Gastrocnemius medialis (tissue), 4 donors: ENCODE measurements at places on chromosomes 4 and X.

DNA sequence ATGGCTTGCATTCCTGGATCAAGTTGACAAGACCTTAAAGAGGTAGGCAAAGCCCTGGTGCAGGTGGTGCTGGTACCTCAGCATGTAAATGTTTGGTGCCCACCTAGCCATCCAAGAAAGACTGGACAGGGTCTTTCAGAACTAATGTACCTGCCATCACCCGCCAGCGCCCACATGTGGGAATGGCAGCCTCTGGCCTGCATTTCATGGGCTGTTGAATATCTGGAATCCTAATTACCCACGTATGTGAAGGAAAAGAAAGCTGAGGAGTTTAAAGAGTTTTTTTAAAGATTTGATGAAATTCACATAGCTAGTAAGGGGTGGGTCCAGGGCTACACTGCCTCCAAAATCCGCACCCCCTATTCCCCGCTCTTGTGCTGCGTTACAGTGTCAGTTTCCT, 8.6 kb upstream of the CCDC149 start:
- no peak for DNase-seq

- no peak for DNase-seq
Measured at GRCh38 chrX:19886883-19887531, 393 bp downstream of the SH3KBP1 start.

DNA sequence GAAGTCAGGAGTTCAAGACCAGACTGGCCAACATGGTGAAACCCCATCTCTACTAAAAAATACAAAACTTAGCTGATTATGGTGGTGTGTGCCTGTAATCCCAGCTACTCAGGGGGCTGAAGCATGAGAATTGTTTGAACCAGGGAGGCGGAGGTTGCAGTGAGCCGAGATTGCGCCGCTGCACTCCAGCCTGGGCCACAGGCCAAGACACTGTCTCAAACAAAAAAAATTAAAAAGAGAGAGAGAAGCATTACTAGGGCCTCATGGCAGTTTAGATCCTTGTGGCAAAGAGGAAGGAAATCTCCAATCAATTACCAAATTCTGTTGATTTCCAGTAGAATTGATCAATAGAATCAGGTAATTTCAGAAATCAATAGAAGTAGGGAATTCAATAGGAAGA, 16.8 kb upstream of the SLC34A2 start:
- no peak for DNase-seq

DNA sequence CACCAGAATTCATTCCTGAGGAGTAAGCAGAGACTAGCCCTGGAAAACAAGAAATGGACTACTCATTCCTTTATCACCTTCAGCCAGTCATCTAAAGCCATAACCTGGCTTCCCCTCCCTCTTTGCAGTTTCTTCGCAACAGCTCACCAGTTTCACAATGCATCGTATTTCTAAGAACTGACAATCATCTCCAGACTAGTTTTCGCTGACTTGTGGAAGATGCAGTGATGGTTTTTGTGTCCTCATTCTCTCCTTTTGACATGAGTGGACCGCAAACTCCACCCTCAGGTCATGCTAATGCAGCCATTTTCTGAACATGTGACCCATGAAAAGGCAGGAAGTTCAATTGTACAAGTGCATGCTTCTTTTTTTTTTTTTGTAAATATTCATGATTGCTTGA, 1203.5 kb downstream of the PCDH7 start:
- no peak for DNase-seq

DNA sequence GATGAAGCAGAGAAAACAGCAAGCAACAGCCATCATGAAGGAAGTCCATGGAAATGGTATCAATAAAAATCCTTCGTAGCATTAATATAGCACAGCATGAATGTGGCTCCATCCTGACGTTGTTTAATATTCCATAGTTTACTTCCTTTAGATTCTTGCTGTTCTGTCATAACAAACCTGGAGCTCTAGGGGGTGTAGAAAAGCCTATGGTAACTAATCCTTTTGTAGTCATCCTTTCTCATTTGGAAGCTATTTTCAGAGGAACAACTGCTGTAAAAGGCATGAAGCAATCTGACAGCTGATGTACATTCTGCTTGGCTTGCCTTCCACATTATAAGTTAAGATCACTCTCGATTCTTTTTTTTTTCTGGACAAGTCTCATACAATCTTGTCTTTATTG, 914 bp downstream of the MYOZ2 start:
- no peak for DNase-seq
